Adipocyte (in vitro differentiated cells): ENCODE measurements at places on chromosomes 4 and X.
A peak's percentile ranks its signal among the peaks of the same experiment; 100 is the strongest.

DNA sequence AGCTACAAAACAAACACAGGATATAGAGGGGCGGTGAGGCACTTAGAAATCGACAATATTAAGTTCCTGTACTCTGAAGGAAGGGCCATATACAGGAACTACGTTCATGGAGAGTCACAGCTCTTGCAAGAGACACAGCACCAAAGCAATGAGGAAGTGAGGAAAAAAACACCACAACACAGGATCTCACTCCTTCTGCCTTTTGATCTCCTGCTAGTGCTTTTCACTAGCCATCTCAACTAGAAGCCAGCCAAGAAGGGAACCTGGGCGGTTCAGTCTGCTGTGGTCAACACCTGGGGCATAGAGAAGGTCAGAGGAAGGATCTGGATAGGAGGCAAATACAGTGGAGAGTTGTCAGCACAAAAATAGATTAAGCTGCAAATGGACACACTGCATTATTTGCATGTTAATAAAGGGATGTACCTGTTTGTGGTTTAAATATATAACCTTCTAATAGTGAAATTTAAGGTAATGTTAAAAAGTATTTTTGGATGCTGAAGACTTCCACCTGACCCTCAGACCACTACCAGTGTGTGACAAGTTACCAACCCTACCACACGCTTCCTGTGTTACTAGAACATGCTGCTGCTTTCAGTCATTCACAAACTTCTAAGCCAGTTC, 104.6 kb downstream of the DTHD1 start:
- DNase-seq: no peak

DNA sequence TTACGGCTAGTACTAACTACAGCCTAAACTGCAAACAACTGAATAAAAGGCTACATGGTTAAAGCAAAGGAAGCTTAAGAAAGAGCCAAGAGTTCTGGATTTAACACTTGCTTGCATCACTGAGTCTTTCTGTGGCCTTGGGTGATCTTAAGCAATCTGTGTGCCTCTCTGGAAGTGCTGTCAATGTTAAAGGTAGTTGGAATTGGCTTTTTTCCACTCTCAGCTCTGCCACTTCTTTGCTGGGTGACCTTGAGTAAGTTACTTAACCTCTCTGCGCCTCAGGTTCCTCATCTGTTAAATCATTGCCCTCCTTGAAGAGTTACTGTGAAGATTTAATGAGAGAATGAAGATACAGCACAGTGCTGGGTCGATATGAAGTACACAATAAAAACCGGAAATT, 15.7 kb downstream of the SLC2A9 start:
- DNase-seq: no peak

- no peak for DNase-seq
These were observed 447.1 kb downstream of the AFF2 start for GRCh38 chrX:148947399-148947975.

DNA sequence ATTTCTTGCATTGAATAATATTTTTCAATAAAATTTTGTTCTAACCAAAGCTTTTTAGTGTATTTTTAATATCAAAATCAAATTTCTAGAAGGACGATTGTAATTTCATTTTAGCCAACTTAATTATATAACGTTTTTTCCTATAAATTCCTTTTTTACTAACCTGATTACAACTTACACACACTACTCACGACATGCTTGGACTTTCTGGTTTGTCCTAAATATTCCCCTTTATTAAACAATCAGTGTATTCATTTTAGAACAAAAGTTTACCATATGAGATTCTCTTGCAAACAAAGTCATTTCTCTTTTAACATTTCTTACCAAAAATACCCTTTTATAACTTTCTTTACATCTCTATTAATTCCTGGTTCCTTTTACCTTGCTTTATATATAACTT, 173.7 kb downstream of the PWWP3B start:
- no peak for DNase-seq

- DNase-seq: no peak
These were observed 16.8 kb downstream of the MID1 start for GRCh38 chrX:10603612-10604011.

GRCh38 chrX:46580613-46581012, 7.0 kb downstream of the CHST7 start:
- no peak for DNase-seq

GRCh38 chr4:126710935-126711334, 921.8 kb upstream of the INTU start:
- no peak for DNase-seq

GRCh38 chr4:176277162-176277904, 8.3 kb upstream of the ASB5 start:
- DNase-seq: peak; percentile 88

DNA sequence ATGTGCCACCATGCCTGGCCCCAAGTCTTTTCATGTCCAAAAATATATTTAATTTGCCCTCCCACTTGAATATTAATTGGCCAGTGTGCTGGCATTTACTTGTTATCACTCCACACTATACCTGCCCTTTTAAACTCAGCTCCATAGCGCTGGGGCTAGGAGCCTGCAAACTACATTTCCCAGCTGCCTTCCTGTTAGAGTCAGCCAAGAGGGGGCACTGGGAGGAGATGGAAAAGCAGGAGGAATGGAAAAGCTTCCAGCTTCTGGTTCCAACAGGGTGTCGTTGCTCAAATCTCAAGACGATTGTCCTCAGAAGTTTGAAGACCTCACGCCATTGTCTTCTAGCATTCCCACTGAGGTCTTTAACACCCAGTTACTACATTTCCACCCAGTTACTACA, 315.5 kb downstream of the BCOR start:
- no peak for DNase-seq

- peak; percentile 61 for DNase-seq
These were observed 18.3 kb upstream of the H2AZ1 start for GRCh38 chr4:99968330-99968729.

DNA sequence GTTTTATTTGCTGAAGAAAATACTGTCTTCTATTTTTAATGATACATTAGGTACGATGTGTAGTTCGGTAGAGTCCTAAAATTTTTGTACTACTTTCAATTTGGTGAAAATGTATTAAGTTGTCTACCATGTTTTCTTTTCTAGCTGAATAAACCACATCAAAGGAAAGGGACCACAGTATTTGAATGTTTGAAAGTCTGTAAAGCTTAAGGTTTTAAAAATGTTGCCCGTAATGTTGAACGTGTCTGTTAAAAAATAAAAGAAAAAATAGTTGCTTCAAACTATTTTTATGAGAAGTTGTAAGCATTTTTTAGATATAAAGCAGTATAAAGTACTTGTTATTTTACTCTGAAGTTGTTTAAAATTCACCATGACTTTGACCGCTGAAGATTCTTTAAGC, 3.2 kb downstream of the CDKN2AIP start:
- no peak for DNase-seq

DNA sequence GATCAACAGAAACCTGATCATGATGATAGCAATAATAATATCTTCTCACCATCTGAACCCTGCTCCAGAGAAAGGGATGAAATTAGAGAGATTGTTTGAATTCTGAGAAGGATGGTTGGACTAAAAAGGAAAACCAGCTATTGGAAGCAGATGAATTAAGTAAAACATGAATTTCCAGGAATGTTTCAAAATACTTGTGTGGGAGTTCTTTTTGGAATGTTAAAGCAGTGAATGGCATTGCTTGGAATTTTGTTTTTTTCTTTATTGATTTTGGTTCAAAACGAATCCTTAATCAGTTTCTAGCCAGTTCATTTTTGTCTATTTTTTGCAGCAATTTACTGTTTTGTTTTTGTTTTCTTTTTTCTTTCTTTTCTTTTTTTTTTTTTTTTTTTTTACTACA, 150.3 kb downstream of the NHS start:
- DNase-seq: no peak

DNA sequence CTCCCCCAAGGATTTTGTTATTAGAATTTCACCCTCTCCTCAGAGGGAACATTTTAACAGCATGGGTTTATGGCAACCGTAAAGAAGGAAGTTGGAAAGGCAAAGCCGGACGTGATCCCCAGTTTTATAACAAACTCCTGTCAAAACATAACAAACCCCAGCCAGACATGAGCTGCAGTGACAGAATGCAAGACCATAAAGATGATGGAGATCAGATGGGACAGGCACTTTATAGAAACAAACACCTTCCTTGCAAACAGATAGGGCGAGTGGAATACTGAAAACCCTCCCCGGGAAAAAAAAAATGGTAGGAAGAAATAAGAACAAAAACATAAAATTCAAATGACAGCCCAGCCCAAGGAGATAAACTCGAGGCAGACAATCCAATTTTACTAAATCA, 281.4 kb downstream of the LDB2 start:
- no peak for DNase-seq

- DNase-seq: peak; percentile 21
These were observed 415 bp upstream of the TENM3 start for GRCh38 chr4:182242787-182243186.

DNA sequence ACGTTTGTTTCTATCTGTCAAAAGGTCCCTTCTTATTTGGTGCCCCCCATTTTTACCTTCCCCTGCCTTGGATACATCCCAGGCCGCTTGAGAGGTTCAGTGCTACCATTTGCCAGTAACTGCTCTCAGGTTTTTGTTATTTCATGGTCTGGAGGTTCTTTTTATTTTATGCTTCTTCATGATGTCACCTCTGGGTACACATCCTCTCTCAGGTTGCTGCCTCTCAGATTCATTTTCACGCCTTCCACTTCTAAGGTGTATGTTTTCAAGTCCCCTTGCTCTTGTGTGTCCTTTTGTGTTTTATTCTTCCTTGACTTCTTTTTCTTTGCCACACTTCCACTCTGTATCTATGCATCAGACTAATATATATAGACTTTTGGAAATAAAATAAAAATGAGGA, 640.1 kb upstream of the AADAT start:
- no peak for DNase-seq

- DNase-seq: no peak
These were observed 252.4 kb downstream of the CFAP299 start for GRCh38 chr4:80587871-80588385.

GRCh38 chr4:6474053-6474568, 1.7 kb upstream of the PPP2R2C start:
- DNase-seq: no peak

DNA sequence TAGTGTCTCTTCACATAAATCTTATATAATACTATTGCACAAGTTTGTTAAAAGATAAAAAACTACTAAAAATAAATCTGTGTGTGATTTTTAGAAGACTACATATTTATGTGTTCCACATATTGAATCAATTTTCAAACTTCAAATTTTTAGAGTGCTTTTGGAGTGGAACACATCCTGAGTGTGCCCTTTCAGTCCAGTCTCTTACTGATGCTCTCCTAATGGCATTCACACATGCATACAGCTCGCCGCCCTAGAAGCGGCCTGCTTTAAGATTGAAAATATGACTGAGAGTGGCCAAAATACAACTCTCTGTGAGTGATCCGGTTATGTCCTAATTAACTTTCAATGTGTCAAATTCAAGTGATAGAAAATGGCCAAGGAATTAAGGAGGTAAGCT, 628.8 kb downstream of the ANKRD50 start:
- peak; percentile 54 for DNase-seq

GRCh38 chr4:90904021-90904420, 776.8 kb downstream of the CCSER1 start:
- no peak for DNase-seq

GRCh38 chrX:150146271-150146896, 208.1 kb upstream of the EOLA2 start:
- no peak for DNase-seq

DNA sequence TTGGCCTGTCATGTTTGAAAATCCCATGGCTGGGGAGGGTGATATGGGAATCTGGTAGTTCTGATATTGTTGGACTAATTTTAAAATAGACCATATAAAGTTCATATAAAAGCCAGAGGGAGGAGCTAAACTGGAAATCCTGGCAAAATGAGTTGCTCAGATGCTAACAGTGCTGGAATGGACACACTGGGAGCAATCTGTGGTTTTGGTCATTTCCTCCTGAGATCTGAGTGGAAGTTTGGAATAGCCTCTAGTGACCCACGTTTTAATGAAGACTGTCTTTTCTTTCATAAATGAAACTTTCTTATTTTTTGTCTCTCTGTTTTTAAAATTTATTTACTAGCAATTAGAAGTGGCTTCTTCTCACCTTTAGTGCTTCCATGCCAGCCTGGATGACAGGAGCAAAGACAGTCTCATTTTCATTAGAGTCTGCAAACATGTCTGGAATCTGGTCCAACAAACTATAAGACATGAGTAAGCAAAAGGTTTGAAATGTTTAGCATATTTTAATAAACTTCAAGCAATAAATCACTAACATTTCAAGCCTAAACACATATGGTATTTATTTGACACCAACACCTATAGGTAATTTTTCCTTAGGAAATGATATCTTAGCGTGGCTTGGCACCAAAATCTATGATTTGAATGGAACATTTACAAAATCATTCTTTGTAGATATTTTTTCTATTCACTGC, 66.6 kb downstream of the METTL14 start:
- no peak for DNase-seq

- DNase-seq: peak; percentile 52
These were observed 725 bp downstream of the FAM120C start for GRCh38 chrX:54182194-54182863.

GRCh38 chrX:17495052-17495451, 120.1 kb downstream of the NHS start:
- DNase-seq: no peak
